ENCODE measurements at places on chromosomes 2 and 18. TPM values are rescaled to one million over a fixed set of nuclear protein-coding genes. Genes with fewer than 3 reads are reported as not detected.

The CCDC74B gene
- total RNA-seq = 0.38 TPM

GRCh38 chr2:173984866-173985604 is 19.9 kb upstream of the SP3 start:
- no peak for DNase-seq

GRCh38 chr2:41142478-41142877 is 690.6 kb upstream of the SLC8A1 start:
- DNase-seq = no peak

The SCYGR4 gene
- not detected for total RNA-seq

GRCh38 chr18:59323931-59324622 is 5.6 kb upstream of the CPLX4 start:
- DNase-seq = no peak
